ENCODE measurements at places on chromosomes 1 and 21.
A peak's percentile ranks its signal among the peaks of the same experiment; 100 is the strongest.

DNA sequence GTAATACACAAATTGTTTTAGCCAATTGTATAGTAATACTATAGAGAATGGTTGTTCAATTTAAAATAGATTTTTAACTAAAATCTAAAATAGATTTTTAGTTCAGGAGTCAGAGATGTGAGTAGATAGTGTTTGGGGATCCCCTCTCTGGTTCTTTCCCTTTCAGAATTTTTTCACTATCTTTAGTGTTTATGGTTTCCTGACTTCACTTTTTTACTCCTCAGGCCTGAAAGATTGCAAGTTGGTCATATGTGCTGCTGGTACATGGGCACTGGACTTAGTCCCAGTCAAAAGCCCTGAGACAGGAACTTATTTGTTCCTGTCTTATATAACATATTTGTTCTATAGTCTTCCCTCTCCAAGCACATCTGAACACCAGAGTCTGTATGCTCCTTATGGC is 96.8 kb upstream of the ATP1B1 start:
- no peak for DNase-seq

- DNase-seq = no peak
Observed at GRCh38 chr21:25428537-25428936, 178.7 kb downstream of the MRPL39 start.

GRCh38 chr1:189151361-189151760 is 1326.3 kb downstream of the BRINP3 start:
- no peak for DNase-seq

DNA sequence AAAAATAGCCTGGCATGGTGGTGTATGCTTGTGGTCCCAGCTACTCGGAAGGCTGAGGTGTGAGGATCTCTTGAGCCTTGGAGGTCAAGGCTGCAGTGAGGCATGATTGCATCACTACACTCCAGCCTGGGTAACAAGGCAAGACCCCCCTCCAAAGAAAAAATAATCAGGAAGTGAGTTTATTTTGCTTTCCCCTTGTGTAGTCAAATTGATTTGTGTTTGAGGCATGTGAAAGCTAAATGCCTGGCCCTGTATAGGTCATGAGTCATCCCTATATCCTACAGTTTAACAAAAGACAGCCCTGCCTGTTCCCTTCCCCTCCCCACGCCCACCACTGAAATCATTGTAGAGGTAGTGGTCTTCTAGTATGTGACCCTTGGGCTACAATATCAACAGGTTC is 241.4 kb upstream of the JUN start:
- DNase-seq = no peak

DNA sequence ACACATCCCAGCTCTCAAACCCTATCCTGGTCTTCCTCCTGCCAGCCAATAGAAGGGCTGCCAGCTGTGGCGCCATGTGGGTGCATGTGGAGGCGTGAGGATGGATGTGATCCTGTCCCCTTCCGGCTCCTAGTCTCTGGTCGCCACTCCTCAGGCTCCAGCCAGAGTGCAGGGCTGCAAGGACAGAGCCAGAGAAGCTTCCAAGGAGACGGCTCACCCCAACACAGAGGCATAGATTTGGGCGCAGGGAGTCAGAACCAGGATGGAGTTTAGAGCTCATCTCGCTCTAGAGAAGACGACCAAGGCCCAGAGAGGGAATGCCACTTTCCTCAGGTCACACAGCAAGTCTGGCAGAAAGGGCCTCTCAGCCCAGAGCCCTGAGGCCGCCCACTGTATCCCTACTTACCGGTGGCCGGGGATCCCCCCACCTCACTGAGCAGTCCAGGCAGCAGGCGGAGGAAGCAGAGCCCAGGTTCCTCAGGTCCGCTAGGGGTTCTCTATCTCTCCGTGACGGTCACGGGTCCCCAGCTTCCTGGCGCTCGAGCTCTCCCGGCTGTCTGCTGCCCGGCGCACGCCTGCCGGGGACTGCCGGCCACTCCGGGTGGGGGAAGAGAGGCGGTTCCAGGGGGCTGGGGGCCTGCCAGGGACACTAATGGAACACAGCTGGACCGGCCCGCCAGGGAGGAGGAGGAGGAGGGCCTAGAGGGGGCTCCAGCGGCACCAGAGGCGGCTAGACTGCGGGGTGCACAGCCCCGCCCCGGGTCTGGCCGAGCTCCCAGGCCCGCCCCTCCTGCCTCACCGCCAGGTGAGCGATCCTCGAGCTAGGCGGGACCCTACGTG is at the start of gene COL16A1:
COL16A1 (minus strand) TSS at position 587 of the 840 bp plus-strand sequence. CDS start 1,824 bp downstream, outside the sequence.
- no peak for DNase-seq

- no peak for DNase-seq
Observed at GRCh38 chr1:156104861-156105832, 9.4 kb upstream of the LMNA start.

DNA sequence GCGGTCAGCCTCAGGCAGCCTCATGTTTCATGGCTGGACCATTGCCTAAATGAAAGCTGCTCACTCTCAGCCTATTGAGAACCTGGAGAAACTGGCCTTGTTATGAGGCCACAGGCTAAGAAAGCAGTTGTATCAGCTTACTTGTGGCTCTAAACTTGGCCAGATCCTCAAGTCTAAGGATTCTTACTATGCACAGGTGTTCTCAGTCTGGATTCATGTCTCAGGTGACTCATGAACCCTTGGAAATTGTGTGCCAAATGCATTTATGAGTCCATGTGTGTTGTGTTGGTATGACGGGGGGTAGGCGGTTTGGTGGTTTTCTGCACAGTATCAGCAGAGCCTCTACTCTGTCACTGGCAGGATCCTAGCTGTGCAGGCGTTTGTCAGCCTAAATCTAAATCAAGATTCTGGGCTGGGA is 90.4 kb downstream of the ROR1 start:
- no peak for DNase-seq

DNA sequence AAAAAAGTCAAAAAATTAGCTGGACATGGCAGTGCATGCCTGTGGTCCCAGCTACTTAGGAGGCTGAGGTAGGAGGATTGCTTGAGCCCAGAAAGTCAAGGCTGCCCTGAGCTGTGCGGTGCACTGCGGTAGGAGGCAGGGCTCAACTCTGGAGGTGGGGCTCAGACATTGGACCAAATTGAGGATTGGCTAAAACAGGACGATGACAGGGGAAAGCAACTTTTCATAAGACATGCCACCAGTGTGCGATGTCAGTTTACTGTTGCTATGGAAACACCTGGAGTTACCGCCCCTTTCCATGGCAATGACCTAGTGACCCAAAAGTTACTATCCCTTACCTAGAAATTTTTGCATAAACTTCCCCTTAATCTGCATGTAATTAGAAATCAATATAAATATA is 85.3 kb downstream of the DISP3 start:
- no peak for DNase-seq

DNA sequence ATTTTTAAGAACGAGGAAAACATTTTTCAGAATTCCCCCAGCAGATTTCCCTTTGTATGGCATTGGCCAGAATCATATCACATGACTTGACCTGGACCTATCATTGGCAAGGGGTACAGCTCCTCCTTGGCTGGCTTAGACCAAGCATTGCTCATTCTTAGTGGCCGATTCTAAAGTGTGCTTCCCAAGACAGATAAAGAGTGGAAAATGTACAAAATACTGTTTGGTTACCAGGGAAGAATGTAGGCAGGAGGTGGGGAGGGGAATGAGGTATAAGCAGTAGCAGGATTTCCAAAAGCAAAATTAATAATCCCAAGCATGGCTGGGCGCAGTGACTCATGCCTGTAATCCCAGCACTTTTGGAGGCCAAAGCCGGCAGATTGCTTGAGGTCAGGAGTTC is 75.6 kb upstream of the KRTAP11-1 start:
- DNase-seq = no peak

- no peak for DNase-seq
Observed at GRCh38 chr21:39041816-39042215, 141.4 kb downstream of the PSMG1 start.

GRCh38 chr1:60341274-60341673 is 267.7 kb upstream of the C1orf87 start:
- no peak for DNase-seq

GRCh38 chr1:145908653-145909052 is 1.2 kb downstream of the ITGA10 start:
- no peak for DNase-seq

GRCh38 chr1:31771891-31772668 is 7.9 kb upstream of the ADGRB2 start:
- DNase-seq = no peak

DNA sequence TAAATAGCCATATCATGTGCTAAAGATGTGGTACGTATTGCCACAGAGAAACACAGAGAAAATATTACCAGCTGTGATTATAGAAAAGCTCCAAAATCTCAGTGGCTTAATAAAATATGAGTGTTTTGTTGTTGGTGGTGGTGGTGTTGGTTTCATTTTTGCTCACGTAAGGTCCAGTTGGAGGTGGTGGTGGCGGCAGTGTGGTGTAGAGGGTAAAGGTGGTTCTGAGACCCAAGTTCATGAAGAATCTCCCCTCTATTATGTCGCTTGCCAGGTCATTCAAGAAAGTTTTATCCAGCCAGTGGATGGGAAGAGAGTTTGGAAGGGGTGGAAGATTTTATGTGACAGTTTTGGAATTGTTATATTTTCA is 217.6 kb upstream of the SAMSN1 start:
- no peak for DNase-seq

DNA sequence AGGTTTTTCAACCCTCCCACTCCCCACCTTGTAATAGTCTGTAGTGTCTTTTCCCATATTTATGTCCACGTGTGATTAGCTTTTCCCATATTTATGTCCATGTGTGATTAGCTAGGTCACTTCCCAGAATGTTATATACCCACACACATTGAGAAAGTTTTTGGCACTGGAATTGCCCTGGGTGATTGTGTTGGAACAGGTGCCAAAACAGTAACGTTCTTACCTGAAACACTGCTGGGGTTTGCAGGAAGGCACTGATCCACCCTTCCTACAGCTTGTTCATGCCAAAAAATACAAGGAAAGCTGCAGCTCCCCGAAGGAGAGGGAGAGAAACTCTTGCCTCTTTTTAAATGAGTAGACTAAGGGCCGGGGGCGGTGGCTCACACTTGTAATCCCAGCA is 68.0 kb upstream of the CXADR start:
- no peak for DNase-seq

DNA sequence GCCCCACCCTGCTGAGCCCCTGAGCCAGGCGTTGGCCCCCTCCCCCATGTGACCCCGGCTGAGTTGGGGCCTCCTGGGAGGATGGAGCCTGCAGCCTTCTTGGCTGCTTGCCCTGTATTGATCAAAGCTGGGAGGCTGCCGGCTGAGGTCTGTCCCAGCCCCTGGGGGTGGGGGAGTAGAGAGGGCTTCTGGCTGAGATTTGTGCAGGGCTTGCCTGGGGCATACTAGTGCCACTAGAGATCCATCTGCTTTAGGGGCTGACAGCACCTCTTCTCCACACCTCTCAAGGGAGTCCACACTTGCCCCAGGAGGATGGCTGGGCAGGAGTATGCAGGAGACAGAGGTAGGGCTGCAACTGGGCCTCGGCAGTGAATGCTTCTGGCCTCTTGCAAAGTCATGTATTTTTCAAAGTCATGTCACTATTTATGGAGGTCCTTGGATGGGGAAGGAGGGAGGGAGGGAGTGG is 53.6 kb upstream of the SSBP3 start:
- peak; percentile 14 for DNase-seq

- DNase-seq = no peak
Observed at GRCh38 chr1:63665410-63665809, 72.2 kb downstream of the PGM1 start.

- DNase-seq = no peak
Observed at GRCh38 chr1:27018316-27018715, 5.7 kb upstream of the TENT5B start.

GRCh38 chr1:36304521-36304920 is 1.6 kb upstream of the SH3D21 start:
- DNase-seq = no peak

- no peak for DNase-seq
Observed at GRCh38 chr1:94612525-94613204, 71.1 kb upstream of the F3 start.

GRCh38 chr1:166933633-166934032 is 41.7 kb downstream of the ILDR2 start:
- DNase-seq = no peak

GRCh38 chr1:169491845-169492281 is 6.1 kb upstream of the SLC19A2 start:
- no peak for DNase-seq

- peak; percentile 76 for DNase-seq
Observed at GRCh38 chr1:246753670-246754535, 29.7 kb downstream of the SCCPDH start.
